ENCODE measurements at places on chromosomes 5 and 9. TPM values are rescaled to one million over a fixed set of nuclear protein-coding genes. Genes with fewer than 3 reads are reported as not detected.

DNA sequence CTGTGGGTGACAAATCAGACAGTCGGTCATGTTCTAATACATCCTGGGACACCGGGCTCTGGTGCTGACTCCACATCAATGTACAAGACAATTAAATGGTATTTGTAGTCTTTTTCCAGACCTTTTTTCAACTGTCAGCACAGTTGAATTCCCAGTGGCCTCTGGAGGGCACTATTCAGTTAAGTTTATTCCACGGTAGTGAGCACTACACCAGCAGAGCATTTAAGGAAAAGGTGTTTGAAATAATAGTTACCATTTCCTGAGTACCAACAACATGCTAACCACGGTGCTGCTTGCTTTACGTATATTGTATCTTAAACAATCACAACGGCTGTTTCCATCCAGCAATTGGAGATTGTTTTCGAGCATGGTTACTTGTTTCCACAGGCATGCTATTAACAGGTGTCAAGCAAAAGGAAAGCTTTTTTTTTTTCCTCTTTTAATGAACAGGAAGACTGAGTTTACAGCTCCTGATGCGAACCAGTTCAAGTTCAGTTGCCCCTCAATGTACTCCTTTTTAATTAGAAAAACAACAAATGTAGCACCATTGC lies 186.7 kb downstream of the PDZD2 start:
- H3K4me1 ChIP-seq, result peaks cover 5% of the 10 kb centered on the region
- H3K27me3 ChIP-seq, result no peaks in the 10 kb centered on the region
- no peak overlapping the region for H3K27ac ChIP-seq
- no peaks in the 10 kb centered on the region for H3K36me3 ChIP-seq
- DNase-seq, result peak; percentile 28
- H3K4me3 ChIP-seq, result no peak overlapping the region

DNA sequence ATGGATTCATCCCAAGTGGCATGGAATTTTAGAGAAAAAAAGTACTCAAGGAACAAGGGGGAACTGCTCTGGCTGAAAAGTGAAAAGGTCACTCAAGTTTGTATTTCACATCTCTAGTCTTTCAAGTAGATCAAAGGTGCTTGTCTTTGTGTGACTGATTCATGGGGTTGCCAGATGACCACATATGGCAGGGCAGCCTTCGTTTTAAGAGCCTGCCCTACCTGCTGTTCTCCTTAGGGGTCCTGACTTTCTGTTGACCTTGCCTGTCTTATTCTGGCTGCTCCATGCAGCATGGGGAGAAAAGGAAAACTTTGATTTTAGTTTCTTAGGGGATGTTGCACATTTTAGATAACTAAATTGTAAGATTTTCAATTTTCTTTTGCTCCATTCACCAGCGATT lies 877.7 kb downstream of the TLE1 start:
- no peaks in the 10 kb centered on the region for H3K4me1 ChIP-seq
- DNase-seq, result no peak
- H3K27ac ChIP-seq, result no peak overlapping the region
- H3K27me3 ChIP-seq, result no peaks in the 10 kb centered on the region

The TYRP1 gene
- total RNA-seq, result not detected

DNA sequence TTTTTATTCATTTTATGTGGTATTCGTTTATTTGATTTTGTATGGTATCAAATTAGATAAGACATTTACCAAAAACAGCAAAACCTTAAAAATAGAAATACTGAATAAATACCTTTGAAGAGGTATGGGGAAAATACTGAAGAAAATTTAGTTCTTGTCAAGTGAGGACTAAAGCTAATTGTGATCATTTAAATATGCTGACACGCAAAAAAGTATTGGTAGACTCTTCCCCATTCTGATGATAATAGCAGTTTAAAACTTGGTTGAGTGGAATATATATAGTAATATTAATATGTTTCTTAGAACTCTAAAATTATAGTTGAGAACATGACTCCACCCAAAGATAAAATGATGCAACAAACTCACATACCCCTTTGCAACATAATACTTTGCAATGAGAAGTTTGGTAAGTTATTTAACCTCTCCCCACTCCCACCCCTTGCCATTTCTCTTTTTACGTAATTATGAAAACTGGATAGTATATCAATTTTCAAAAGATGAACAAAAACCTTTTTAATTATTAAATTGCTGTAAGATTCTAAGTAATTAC lies 30.1 kb upstream of the SNX24 start:
- H3K27me3 ChIP-seq, result no peaks in the 10 kb centered on the region
- no peak overlapping the region for H3K4me3 ChIP-seq
- H3K27ac ChIP-seq, result no peak overlapping the region
- H3K36me3 ChIP-seq, result peaks cover 30% of the 10 kb centered on the region

- H3K36me3 ChIP-seq, result no peaks in the 10 kb centered on the region
- no peak overlapping the region for H3K4me3 ChIP-seq
- no peaks in the 10 kb centered on the region for H3K27me3 ChIP-seq
- DNase-seq, result no peak
- H3K27ac ChIP-seq, result no peak overlapping the region
- H3K4me1 ChIP-seq, result no peaks in the 10 kb centered on the region
Measured at GRCh38 chr5:82513738-82514137, 235.6 kb upstream of the RPS23 start.

- H3K4me1 ChIP-seq, result no peaks in the 10 kb centered on the region
- no peak overlapping the region for H3K27ac ChIP-seq
- no peaks in the 10 kb centered on the region for H3K36me3 ChIP-seq
- no peaks in the 10 kb centered on the region for H3K27me3 ChIP-seq
- no peak overlapping the region for H3K4me3 ChIP-seq
Measured at GRCh38 chr5:132224716-132225115, 2.9 kb downstream of the P4HA2 start.

DNA sequence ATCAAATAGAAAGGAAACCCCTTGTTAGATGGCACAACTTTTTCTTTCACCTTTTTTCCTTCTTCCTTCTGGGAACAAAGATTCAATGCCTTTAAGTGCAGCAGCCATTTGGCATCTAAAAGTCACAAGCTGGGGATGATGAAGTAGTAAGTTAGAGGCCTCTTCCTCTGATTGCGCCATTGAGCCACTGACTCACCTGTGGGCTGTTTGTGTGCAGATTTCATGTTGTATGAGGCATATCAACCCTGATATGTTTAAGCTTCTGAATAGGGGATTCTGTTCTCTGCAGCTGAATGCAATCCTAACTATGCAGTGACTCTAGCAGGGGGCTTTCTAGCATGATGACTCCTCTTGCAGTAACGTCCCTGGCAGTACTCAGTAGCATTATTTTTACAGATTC lies 599.9 kb downstream of the CSNK1G3 start:
- DNase-seq, result no peak
- H3K36me3 ChIP-seq, result no peaks in the 10 kb centered on the region
- no peaks in the 10 kb centered on the region for H3K4me1 ChIP-seq
- no peak overlapping the region for H3K4me3 ChIP-seq
- no peak overlapping the region for H3K27ac ChIP-seq
- no peaks in the 10 kb centered on the region for H3K27me3 ChIP-seq

The CBY3 gene
- total RNA-seq, result not detected

GRCh38 chr5:39639618-39640089 lies 214.9 kb upstream of the DAB2 start:
- DNase-seq, result no peak
- no peaks in the 10 kb centered on the region for H3K4me1 ChIP-seq
- H3K4me3 ChIP-seq, result no peak overlapping the region
- no peak overlapping the region for H3K27ac ChIP-seq
- H3K36me3 ChIP-seq, result no peaks in the 10 kb centered on the region
- H3K27me3 ChIP-seq, result no peaks in the 10 kb centered on the region

The IL3 gene
- not detected for total RNA-seq

- no peak overlapping the region for H3K4me3 ChIP-seq
- no peaks in the 10 kb centered on the region for H3K27me3 ChIP-seq
- H3K27ac ChIP-seq, result no peak overlapping the region
- no peaks in the 10 kb centered on the region for H3K4me1 ChIP-seq
- H3K36me3 ChIP-seq, result no peaks in the 10 kb centered on the region
- DNase-seq, result no peak
Measured at GRCh38 chr9:33380390-33381094, 21.8 kb downstream of the AQP7 start.

The IFNB1 gene
- not detected for total RNA-seq

The ISL1 gene
- not detected for total RNA-seq

- H3K36me3 ChIP-seq, result no peaks in the 10 kb centered on the region
- peaks cover 11% of the 10 kb centered on the region for H3K4me1 ChIP-seq
- no peak for DNase-seq
Measured at GRCh38 chr5:150046031-150046430, 40.3 kb downstream of the CSF1R start.

DNA sequence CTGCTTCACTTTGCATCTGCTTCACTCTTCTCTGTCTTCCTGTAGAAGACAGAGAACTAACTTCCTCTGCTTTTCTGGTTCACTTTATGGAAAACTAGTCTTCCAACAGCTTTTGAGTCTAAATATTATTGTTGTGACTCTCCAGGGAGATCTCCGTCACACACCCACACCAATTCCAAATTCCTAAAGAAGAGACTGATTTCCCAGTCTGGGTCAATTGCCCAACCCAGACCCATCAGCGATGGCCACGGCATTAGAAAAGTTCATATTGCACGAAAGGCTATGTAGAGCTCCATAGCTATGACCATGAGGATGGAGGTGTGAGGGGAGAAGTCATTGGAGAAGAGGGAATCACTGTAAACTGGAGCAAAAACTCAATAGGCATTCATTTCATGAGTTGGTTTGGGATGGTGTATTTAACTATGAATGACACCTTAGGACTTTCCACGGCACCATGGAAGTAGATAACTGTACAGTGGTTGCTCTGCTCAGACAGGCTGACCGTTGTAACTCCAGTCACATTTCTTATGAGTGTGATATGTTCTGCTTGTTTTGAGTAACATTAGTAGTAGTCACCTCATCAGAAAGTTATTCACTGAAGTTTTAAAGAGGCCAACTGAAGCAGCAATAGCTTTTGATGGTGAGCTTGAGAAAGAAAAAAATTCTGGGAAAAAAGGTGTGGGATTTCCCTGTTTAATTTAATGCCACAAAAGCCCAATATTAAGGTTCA lies 78.1 kb upstream of the MAMDC2 start:
- H3K27ac ChIP-seq, result no peak overlapping the region
- DNase-seq, result no peak
- H3K4me1 ChIP-seq, result no peaks in the 10 kb centered on the region

The TLE1 gene
- total RNA-seq, result 81.8 TPM

The SHOC1 gene
- total RNA-seq, result not detected

GRCh38 chr9:6616951-6617602 lies 28.5 kb downstream of the GLDC start:
- no peak overlapping the region for H3K4me3 ChIP-seq
- no peaks in the 10 kb centered on the region for H3K36me3 ChIP-seq
- DNase-seq, result no peak
- H3K4me1 ChIP-seq, result no peaks in the 10 kb centered on the region
- no peaks in the 10 kb centered on the region for H3K27me3 ChIP-seq

DNA sequence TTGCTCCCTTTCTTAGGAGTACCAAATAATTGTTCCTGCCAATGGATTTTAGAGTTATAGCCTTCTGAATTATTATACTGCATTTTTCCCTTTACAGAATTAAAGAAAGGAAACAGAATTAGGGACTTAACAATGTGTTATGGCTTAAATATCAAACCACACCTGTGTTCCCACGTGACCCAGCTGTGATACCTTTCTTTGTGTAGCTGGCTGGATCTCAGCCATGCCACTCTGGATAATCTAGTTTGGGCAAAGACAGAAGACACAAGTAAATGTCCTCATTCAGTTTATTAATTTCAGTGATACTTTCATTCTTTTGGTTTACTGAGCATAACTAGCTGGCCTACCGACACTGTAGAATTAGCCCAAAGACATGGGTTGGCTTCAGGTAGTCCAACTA lies 417.2 kb upstream of the ADAMTS16 start:
- no peak for DNase-seq
- H3K27me3 ChIP-seq, result no peaks in the 10 kb centered on the region
- no peaks in the 10 kb centered on the region for H3K4me1 ChIP-seq
- no peaks in the 10 kb centered on the region for H3K36me3 ChIP-seq
- no peak overlapping the region for H3K4me3 ChIP-seq

The SEMA6A gene
- 18.6 TPM for total RNA-seq

The FGD3 gene
- total RNA-seq, result 13.8 TPM

DNA sequence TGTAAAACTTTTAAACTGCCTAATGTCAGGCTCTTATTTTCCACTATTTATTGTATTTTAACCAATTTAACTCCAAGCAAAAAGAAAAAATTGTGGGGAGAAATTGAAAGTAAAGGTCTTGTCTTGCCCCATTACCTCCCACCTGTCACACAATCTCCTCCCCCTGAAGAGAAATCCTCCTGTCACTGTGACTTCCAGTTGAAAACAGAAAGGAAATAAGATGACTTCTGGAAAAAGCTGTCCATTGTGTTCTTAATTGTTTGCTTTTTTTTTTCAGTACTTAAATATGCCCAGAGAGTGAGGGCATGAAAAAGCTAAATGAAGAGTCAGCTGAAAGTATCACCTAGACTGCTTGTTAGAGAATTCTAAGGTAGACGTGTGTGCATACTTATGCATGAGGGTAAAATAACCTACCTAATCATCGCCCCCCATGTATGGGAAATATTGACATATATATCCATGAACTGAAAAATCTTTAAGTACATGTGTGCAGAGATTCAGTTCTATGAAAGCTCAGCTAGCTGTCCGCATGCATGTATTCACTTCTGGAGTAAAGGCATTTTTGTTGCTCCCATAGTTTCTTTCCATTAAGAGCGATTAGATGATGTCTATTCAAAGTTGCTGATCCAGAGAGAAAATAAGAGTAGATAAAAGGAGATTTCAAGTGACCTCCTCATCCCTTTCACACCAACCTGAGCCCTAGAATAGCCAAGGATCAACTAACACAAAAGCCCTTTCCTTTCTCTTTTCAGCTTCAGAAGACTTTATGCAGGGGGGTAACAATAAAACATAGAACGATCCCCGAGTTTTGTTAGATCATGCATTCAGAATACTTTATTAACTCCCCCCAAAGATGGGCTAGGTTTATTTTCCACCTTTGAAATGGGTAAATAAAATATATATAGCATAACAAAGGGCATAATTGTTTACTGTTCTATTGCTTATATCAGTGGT lies 5.3 kb downstream of the NR2F1-AS1 start:
- no peaks in the 10 kb centered on the region for H3K27me3 ChIP-seq
- no peak for DNase-seq
- peaks cover 8% of the 10 kb centered on the region for H3K4me1 ChIP-seq
- H3K27ac ChIP-seq, result peak overlapping the region; percentile 71
- no peak overlapping the region for H3K4me3 ChIP-seq

The PCDHGC4 gene
- total RNA-seq, result 4.7 TPM

The CHSY3 gene
- 8.4 TPM for total RNA-seq

- DNase-seq, result no peak
- no peaks in the 10 kb centered on the region for H3K4me1 ChIP-seq
- H3K36me3 ChIP-seq, result no peaks in the 10 kb centered on the region
- H3K27me3 ChIP-seq, result no peaks in the 10 kb centered on the region
Measured at GRCh38 chr9:86241216-86241615, 18.2 kb downstream of the C9orf153 start.

DNA sequence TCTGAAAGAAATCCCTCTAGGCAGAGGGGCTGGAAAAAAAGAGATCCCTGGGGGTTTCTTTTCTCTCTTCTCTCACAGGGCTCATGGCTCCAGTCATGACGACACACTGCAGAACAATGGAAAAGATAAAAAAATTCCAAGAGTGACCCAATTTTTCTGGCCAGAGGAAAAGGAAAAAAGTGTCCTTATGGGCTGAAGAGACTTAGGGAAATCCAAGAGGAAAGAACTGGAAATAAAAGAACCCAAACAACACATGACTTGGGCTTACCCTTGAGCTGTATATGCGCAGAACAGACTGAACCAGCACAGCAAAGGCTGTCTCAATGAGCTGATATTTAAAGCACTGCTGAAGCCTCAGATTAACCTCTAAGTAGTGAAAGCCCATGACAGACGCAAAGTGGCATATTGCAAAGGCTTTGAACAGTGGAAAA lies 102.4 kb downstream of the SMIM23 start:
- H3K27me3 ChIP-seq, result no peaks in the 10 kb centered on the region
- no peak for DNase-seq
- H3K4me3 ChIP-seq, result no peak overlapping the region
- H3K4me1 ChIP-seq, result no peaks in the 10 kb centered on the region
- H3K27ac ChIP-seq, result no peak overlapping the region

Data from tibial nerve (tissue), 4 donors.